ENCODE measurements at places on chromosomes 6 and 20.

GRCh38 chr6:1347161-1347560 is 35.3 kb downstream of the FOXQ1 start:
- DNase-seq: no peak

- no peak for DNase-seq
Observed at GRCh38 chr20:438571-439469, 23.5 kb downstream of the TBC1D20 start.

- no peak for DNase-seq
Observed at GRCh38 chr20:6173481-6173880, 50.7 kb upstream of the FERMT1 start.

DNA sequence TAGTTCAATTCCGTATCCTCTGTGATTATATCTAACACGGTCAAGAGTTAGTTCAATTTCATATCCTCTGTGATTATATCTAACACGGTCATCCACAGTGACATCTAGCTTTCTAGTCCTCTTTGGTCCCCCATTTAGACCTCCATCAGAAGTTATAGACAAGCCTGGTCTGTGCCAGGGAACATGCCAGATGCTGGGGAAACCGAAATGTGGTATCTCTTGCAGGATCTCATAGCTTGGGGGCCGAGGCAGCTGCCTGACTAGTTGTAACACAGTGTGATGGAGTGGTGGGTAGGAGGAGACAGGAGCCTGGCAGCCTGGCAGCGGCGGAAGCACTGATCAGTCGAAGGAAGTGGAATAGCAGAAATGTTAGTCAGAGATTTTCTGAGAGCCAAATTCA is 13.8 kb upstream of the SMOC2 start:
- no peak for DNase-seq

- no peak for DNase-seq
Observed at GRCh38 chr6:15249371-15250019, 3.6 kb downstream of the JARID2 start.

DNA sequence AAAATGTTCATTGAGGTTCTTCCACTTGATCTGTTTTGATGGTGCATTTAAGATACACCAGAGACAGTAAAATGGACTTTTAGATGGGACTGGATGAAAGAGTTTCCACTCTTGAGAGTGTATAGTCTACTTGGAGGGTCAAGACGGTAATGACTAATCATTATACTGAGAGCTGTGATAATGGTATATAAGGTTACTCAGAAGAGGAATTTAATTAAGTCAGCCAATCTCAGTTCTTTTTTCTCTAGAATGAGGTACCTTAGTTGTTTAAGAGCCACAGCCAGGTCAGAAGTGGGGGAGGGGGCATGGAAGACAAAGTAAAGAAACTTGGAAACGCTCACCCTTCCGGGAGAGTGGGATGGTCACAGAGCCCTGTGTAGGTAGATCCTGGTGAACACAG is 123.9 kb downstream of the MAP3K4 start:
- no peak for DNase-seq

- DNase-seq: no peak
Observed at GRCh38 chr6:96016334-96017069, 728 bp downstream of the FUT9 start.

DNA sequence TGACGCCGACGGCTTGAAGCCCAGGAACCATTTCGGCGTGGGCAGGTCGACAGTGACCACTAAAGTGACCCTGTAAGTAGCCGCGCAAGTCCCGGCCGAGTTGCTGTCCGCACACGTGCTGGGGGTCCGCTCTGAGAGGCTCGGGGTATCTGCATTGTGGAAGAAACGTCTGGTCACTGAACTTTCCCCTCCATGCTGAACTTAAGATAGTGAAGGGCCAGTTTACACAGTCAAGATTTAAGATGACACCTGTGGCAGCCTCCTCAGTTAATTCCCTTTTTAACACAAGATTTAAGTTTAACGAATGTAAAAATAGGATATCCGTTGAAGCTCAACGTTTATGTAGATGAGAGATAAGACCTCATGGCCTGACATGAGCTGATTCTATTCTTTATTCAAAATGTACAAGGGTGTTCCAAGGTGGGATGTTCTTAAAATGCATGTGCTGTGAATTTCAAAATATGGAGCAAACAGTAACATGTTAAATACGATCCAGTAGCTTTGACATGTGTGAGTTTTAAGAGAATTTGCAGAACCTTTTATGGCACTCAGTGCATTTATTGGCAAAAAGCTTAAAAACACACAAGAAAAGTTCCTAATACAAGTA is 116.2 kb downstream of the RTN4IP1 start:
- DNase-seq: no peak

DNA sequence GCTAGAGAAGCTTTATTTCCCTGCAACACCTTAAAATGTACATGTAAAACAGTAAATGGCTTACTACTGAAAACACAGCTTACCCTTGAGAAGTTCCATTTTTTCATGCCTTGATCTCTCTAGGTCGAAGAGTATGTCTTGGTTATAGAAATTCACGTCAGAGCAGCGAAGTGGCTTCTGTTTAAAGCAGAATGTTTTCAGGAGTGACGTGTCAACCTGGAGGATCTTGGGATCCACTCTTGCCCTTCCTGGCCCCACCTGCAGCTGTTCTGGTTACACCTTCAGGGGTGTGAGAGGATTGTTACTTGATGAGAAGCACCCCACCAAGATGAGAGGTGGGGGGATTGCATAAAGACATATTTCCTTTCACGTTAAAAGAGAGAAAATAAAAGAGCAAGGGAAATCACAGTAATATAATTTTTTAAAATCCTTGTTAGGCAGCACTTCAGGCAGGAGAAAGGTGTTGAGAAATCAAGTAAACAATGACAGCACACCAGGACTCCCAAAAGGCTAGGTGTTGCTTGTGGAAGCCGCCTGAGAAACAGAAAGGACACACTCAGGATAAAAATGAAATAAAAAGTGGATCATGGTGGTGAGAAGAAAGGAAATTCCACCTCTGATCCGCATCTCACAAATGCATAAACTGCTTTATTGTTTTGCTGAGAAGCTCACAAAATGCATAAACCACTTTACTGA is 149.7 kb downstream of the UNC5CL start:
- DNase-seq: no peak

DNA sequence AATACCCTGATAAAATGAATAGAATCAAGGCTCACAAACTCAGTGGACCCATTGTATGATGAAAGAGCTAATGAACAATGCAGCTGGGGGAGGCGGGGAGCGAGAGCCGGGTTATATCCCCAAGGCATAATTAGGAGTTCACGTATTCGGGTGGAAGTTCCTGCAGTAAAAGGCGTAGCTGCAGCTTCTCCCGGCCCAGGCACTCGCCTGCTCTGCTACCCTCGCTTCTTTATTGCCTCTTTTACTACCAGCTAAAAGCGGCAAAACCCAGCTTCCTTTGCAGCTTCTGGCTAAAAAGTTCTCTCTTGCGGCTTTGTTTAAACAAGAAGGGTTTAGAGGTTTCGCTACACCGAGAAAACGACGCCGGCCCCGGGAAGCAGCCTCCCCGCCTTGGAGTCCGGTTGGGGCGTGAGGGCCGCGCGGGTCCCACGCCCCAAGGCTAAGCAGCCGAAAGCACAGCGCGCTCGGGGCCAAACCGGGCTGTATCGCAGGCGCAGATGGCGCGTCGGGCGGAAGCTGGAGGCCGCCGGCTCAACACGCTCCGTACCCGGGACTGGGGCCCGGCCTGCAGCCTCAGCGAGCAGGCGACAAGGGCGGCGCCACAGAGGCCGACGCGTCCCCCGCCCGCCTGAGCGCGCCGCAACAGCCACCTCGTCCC is 1.6 kb downstream of the ZBTB2 start:
- peak; percentile 74 for DNase-seq

DNA sequence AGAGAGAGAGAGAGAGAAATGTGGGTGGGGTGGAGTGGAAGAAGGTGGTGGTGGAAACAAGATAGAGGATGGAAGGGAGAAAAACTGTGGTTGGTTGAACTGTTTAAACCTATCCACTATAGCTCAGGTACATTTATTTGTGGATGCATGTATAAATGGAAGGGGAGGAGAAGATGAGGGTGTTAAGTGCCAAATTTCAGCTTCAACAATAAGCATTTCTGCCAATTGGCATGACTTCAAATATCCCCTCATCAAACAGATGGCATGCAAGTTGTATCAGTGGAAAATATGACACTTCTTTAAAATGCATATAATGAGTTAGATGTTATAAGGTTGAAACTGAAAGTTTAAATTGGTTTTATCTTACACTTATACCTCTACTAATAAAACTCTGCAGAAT is 216.1 kb downstream of the LMBRD1 start:
- no peak for DNase-seq

- DNase-seq: no peak
Observed at GRCh38 chr6:2073476-2073875, 171.9 kb downstream of the GMDS start.
